Nephron progenitor cell (in vitro differentiated cells): ENCODE measurements at places on chromosomes 12 and 14.

DNA sequence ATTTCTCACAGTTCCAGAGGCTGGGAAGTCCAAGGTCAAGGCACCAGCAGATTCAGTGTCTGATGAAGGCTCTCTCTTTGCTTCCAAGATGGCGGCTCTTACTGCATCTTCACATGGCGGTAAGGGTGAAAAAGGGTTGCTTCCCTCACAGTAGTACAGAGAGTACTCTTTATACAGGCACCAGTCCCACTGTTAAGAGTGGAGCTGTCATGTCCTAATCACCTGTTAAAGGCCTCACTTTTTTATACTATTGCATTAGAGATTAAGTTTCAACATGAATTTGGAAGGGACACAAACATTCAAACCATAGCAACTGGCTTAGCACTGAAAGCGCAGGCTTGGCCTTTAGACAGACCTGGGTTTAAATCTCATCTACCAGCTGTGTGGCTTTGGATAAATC, 50.0 kb upstream of the TCL1A start:
- DNase-seq: no peak

GRCh38 chr14:52402812-52403526, 88.9 kb downstream of the PTGER2 start:
- no peak for DNase-seq

DNA sequence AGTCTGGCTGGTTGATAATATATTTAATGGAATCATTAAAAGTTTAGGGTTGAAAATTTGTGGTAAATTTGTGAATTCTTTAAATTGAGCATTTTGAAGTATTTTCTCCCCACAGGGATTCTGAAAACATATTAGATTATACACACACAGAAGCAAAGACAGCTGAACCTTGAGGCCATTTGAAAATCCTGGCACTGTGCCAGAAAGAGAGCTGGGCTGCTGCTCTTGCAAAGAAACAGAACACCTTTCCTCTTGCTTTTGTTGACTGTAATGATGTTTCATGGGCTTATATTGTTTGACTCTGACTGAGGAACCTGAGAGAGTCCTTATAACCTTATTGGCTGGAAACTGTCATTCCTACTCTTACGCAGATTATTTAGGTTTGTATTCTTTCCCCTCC, 4.8 kb downstream of the RNF34 start:
- DNase-seq: no peak

- DNase-seq: no peak
Observed at GRCh38 chr12:5488626-5488955, 56.7 kb downstream of the NTF3 start.

DNA sequence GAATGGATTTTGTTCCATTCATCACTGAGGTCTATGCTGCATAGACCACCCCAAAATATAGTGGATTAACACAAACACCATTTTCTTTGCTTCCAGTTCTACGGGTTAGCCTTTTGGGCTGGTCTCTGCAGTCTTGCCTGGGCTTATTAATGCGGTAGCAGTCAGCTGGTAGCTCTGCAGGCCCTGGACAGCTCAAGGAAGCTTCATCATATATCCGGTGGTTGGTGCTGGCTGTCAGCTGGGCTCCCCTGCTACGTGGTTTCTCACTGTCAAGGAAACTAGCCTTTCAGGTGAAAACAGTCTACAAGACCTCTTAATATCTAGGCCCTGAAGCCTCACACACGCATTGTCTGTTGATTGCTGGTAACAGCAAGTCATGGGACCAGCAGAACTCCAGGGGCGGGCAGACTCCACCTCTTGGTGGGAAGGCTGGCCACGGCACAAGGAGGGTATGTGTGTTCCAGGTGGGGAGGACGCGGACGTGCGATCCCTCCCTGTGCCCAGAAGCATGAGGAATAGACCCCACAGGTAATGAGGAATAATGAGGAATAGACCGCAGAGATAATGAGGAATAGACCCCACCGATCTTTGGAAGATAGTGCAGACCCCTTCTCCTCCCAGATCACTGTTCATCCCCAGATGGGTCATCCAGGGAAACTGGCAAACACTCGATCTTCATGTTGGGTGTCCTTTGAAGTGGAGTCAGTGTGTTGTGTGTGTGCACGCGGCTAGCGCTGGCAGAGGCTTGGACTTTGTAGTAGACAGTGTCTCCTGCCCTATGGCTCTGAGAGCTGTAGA, 13.3 kb downstream of the TSPAN9 start:
- no peak for DNase-seq

DNA sequence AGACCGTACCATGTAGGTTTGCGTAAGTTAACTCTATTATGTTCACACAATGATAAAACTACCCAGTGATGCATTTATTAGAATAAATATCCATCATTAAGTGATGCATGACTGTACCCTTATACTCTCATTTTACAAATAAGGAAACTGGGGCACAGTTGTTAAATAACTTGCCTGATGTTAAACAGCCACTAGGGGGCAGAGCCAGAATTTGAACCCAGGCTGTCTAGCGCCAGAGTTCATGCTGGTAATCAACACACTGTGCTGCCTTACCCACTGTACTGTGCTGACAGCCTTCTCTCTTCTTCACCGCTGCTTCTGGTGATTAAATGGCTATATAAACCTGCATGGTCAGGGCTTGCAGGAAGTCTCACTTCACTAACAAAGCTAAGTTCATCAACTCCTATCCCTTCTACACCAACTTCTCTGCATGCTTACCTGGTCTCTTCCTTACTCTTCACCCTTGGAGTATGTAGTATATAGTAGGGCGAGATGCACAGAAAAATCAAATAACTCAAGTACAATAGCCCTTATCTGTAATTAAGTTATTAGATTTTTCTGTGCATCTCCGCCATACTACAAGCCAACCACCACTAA, 43.6 kb upstream of the APPL2 start:
- DNase-seq: peak; percentile 9

GRCh38 chr14:99530407-99531155, 49.4 kb downstream of the CCNK start:
- no peak for DNase-seq

DNA sequence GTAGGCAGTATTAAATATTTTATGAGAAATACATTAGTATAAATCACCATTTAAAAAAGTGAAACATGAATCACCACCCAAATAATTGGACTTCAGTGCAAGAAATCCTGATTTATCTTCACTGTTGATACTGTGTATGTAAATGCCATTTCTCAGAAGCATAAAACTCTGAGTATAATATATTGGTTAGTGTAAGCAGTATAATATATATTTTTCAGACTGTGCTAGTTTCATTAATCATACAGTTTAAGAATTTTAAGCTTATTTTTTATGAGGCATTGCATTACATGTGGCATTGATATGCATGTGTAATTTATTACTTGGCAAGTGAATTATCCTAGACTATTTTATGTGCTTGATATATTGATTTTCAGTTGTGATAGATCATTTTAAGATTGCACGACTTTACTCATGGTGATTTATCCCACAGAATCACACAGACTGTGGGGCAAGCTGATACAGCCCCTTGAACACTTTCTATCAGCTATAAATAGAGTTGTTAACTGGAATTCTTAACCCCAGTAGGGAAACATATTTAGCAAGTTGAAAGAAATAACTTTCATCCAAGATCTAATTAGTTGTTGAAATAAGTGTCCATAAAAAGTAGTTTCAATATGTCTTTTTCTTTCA, 403.5 kb downstream of the RPL10L start:
- DNase-seq: no peak

DNA sequence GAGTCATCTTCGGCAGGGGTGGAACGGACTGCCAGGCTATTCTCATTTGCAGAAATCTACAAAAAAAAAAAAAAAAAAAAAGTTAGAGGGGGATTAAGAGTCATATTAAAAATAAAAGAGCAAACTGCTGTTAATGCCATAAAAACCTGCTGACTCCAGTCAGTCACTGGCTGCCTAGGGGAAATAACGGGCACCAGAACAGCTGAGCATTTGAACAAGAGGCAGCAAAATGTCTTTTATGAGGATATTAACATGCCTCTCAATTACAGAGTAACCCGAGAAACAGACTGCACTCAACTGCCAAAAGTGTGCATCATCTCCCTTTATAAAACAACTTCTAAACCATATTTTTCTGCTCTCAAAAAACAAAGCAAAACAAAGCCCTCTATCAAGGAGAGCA, 28.7 kb upstream of the CERS5 start:
- DNase-seq: no peak

- DNase-seq: no peak
Observed at GRCh38 chr14:69693801-69694729, 72.9 kb upstream of the SRSF5 start.

DNA sequence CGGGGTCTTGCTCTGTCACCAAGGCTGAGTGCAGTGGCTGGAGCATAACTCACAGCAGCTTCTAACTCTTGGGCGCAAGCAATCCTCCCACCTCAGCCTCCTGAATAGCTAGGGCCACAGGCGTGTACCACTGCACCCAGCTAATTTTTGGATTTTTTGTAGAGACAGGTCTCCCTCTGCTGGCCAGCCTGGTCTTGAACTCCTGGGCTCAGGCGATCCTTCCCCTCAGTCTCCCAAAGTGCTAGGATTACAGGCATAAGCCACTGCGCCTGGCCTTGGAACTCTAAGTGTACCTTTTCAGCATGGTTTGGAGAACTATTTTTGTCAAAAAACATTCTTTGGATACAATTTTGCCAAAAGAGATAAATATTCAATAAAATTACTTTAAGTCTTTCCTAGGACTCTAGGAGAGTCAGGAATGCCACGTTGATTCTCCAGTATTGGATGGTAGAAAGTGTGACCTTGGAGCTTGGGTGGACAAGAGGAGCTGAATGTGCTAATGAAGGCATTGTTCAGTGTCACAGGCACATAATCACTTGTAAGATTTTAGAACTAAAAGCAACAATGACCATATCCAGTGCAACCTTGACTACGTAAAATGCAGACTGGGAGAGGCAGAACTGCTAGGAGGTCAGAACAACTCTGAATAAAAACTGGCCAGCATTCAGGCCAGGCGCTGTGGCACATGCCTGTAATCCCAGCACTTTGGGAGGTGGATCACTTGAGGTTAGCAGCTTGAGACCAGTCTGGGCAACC, 2.8 kb downstream of the SRSF9 start:
- peak; percentile 52 for DNase-seq

DNA sequence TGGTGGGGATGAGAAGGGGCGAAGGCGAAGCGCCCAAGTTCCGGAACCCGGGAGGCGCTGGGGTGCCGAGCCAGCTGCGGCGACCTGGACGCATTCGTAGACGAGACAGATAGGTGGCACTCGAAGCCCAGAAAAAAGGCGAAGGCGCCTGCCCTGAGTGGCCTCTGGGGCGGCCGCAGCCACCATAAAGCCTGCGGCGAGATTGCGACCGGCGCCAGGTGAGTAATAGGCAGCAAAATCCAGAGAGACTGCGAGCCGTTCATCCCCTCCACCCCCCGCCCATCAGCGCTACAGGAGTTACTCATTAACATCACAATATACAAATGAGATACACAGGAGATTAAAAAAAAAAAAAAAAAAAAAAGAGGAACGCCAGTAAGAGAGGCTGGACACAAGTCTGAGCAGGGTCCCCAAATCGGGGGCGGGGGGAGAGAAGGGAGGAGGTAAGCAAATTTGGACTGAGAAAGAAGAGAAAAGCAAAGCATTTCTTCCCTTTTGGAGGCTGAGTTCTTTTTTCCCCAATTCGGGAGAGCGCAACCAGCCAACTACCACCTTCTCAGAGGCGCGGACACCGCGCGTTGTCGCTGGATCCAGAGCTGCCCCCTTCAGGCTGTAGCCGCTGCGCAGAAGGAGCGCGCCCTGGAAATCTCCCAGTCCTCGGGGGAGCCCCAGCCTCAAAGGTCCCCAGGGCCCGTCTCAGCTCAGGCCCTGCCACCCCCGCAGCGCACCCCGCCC, 15.7 kb downstream of the TBX3 start:
- peak; percentile 78 for DNase-seq

- DNase-seq: no peak
Observed at GRCh38 chr14:62315631-62316030, 553.4 kb downstream of the SNAPC1 start.

DNA sequence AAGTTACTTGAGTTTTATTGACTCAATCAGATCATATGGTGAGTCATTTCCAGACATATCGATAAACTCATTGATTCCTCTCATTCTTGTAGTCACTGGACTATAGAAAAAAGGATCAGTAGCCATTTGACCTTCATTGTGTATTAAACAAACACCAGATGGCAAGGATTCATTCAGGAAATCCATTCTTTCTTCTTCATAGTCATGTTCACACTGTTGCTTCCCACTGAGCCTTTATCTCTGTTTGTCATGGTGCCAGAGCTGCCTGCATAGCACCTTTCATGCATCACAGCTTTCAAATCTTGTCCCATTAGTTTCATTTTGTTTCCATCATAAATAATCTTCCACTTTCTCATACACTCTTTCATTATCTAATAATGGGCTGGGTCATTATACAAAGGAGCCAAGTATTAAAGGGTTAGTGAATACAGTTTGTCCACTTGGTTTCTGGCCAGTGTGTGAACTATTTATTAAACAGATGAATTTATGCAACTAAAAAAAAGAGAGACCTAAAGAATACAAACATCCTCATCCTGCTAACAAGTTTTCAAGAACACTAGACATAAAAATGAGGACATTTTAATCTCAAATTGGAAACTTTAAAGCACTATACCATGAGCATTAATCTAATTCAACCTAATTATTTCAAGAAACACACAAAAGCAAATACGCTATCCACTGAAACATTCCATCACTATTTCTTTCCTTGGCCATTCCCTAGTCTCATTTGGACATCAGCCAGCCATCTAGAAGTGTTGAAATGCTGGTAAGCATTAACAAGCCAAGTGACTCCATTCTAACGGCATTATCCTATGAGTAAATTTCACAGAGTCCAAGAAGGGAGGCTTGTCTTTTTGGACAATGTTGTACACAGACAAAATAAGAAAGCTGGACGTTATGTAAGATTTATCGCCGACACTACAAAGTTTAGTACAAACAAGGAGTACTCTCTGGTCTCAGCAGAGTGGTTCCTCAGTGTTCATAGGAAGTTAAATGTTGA, 476.5 kb downstream of the FOXG1 start:
- DNase-seq: no peak

DNA sequence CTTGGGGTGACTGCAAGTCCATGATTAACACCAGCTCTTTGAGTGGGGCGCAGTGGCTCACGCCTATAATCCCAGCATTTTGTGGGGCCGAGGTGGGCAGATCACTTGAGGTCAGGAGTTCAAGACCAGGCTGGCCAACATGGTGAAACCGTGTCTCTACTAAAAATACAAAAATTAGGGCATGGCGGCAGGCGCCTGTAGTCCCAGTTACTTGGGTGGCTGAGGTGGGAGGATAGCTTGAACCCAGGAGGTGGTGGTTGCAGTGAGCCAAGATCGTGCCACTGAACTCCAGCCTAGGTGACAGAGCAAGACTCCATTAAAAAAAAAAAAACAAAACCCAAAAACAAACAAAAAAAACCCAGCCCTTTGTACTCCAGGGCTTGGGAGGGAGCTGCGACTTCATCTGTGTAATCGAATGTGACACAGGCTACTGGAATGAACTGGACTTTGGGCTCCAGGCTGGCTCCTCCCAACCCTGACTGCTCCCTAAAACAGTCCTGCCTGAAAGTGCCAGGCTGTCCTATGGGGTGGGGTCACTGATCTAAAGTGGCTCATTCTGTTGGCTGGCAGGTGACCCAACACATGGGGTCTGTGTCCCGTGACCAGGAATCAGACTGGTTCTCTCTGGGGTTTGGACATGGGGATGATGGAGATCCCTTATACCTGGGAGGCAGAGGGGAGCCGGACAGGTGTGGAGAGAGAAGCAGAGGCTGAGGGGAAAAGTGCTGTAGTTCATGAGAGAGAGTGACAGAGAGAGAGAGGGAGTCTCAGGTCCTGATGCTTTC, 9.3 kb upstream of the C12orf43 start:
- no peak for DNase-seq
